Stimulated activated CD8-positive, alpha-beta memory T cell treated with anti-CD3 and anti-CD28 coated beads, Interleukin-4, amount 100 ng/mL, for 4 hours (primary cell): ENCODE measurements at places on chromosomes 4 and X.

DNA sequence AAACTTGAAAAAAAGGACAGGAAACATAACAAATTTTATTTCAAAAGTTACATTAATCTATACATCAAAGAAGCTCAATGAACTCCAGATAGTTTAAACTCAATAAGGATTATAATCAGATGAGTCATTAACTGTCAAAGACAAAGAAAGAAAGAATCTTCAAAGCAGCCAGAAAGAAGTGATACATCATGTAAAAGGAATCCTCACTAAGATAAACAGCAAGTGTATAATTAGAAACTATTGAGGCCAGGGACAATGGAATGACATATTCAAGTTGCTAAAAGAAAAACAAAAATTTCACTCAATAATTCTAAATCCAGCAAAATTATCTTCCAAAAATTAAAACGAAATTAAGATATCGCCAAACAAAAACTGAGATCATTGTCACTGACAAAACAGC lies 161.6 kb upstream of the NWD2 start:
- no peak for DNase-seq

GRCh38 chr4:6470502-6471306 lies 1.7 kb downstream of the PPP2R2C start:
- DNase-seq: no peak

DNA sequence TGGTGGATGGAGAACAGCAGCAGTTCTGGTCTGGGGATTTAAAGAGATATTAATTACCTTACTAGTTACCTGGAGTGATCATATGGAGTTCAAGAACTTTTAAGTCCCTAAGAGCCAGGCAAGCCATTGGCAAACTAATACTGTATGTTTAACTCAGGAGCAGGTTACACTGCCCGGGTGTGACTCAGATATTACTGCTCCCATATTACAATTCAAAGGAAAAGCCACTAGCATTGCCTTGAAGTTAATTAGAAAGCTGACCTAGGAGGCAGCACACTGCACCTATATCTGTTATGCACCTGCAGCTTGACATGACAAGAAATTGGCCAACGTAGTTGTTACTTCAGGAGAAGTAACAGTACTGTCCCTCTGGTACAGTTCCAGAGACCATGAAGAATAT lies 47.2 kb downstream of the GRK4 start:
- DNase-seq: no peak

- DNase-seq: no peak
Observed at GRCh38 chrX:74911494-74911893, 13.8 kb downstream of the NEXMIF start.

GRCh38 chr4:8218371-8219031 lies 19.4 kb downstream of the SH3TC1 start:
- DNase-seq: no peak

- no peak for DNase-seq
Observed at GRCh38 chr4:106818764-106819163, 217.3 kb downstream of the DKK2 start.

GRCh38 chrX:44223150-44223549 lies 120.3 kb downstream of the EFHC2 start:
- DNase-seq: no peak

- no peak for DNase-seq
Observed at GRCh38 chrX:1164322-1165288, 47.8 kb downstream of the CRLF2 start.

GRCh38 chrX:49263631-49264030 lies 879 bp downstream of the FOXP3 start:
- no peak for DNase-seq

- no peak for DNase-seq
Observed at GRCh38 chrX:123835661-123836371, 24.0 kb upstream of the XIAP start.

- no peak for DNase-seq
Observed at GRCh38 chr4:61320154-61320553, 120.0 kb downstream of the ADGRL3 start.

DNA sequence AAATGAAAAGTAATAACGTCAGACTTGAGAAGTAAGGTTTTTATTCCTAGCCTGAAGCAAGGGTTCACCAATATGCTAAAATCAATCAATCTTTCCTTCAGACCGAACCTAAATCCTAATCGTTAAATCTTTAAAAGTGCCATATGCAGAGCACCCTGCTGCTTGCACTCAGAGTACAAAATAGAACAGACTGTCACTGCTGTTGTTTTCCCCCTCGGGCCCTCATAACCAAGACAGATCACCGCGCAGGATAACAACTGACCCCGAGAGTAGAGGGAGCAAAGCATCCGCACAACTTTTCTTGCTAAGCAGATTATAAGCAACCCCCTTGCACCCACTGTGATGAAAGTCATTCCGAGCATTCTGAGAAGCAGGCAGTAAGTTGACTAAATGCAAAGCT lies 550.9 kb upstream of the NDST4 start:
- DNase-seq: no peak

DNA sequence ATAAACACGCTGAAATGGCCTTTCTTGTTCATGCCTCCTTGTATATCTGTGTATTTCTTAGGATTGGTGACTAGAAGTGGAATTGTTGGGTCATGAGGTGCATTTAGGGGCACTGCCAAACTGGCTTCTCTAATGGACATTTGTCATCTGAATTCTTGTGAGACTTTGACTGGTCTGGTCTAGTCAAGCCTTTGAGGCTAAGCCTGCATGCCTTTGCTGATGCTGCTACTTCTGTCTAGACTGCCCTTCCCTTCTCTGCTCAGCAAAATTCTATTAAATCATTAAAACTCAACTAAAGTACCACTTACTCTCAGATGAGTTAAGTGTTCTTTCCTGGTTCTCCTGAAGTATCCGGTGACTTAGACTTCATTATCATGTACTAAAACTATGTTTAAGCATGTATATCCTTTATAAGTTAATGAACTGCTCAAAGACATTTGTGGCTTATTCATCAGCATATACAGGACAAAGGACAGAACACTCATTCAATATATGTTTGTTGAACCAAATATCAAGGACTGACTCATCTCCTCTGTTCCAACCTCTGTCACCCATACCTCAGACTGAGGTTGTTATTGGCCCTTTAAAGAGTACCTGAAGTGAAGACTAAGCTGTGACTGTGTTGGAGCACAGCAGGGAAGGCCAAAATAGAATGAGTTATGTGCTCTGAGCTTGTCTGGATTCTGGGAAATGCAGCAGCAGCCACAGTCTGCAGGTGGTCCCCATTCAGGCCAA lies 9.0 kb downstream of the TCEAL1 start:
- no peak for DNase-seq

- no peak for DNase-seq
Observed at GRCh38 chr4:185623444-185624258, 88.3 kb upstream of the PDLIM3 start.

- DNase-seq: no peak
Observed at GRCh38 chr4:145012841-145013240, 85.2 kb downstream of the ANAPC10 start.

GRCh38 chr4:14022456-14022855 lies 394.9 kb upstream of the BOD1L1 start:
- no peak for DNase-seq

DNA sequence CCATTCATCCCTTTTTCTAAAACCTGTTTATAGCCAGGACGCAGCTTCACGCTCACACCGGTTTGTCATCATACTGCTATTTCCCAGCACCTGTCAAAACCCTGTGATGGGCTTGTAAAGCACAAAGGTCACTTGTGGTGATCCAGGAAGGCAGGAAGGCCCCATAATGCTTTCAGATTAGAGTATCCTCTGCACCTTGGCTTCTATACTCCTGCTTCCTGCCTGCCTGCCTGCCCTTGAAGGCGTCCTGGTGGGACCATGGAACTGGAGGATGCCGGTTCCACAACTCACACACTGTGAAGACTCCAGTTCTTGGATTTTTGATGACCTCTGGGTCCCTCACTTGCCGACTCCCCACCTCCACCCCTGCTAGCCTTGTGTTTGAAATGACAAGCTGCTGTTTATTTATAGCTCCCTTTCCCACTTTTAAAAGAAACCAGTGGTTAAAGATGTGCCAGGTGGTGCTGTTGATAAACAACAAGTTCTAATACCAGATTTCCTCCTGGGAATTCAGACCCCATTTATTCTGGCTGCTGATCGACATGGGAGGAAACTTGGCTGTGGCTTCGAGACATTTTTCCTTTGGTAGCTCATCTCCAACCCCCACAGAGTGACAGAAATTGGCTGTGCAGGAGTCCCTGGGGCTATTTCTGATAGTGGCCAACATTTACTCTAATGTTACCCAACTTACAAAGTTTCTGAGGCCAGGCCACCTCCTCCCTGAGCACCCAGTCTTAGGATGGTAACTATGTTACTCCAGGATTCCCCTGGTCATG lies 211.5 kb downstream of the KDR start:
- DNase-seq: no peak

GRCh38 chr4:43357252-43357974 lies 464.9 kb downstream of the GRXCR1 start:
- DNase-seq: no peak

DNA sequence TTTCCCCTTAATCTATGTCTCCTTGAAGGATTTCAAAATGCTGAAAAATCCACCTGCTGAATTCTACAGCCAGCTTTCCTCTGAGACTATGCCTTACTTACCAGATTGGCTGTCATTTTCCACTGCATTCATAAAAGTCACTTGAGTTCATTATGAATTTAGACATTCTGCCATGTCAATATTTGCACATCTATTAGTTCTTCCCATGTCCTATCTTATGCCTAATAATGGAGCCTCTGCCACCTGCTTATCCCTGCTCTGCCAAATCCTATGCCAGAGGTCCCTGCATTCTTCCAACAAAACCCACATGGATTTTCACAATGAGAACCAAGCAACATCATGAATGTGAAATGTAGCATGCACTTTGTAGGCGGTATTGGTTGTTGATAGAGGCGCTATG lies 42.6 kb downstream of the GASK1B start:
- no peak for DNase-seq

- DNase-seq: no peak
Observed at GRCh38 chr4:74665346-74665745, 129.0 kb downstream of the BTC start.

GRCh38 chr4:67687636-67688035 lies 13.3 kb downstream of the UBA6 start:
- no peak for DNase-seq

DNA sequence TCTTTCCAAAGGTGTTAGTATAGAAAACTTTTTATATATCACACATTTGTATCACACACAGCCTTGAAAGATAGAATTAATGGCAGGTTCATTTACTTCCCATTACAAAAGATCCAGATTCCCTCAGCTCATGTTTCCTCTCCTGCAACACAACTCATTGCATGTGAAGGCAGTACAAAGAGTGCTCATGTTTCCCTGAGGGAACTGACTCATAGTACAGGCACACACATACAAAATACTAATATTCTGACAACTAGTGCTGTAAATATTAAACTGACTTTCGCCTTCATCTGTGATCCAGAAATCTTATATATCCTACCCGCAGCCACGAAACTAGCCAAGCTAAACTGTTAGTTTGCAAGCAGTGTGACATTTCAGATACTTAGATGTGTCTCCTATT lies 819.8 kb upstream of the PCDH7 start:
- DNase-seq: no peak

DNA sequence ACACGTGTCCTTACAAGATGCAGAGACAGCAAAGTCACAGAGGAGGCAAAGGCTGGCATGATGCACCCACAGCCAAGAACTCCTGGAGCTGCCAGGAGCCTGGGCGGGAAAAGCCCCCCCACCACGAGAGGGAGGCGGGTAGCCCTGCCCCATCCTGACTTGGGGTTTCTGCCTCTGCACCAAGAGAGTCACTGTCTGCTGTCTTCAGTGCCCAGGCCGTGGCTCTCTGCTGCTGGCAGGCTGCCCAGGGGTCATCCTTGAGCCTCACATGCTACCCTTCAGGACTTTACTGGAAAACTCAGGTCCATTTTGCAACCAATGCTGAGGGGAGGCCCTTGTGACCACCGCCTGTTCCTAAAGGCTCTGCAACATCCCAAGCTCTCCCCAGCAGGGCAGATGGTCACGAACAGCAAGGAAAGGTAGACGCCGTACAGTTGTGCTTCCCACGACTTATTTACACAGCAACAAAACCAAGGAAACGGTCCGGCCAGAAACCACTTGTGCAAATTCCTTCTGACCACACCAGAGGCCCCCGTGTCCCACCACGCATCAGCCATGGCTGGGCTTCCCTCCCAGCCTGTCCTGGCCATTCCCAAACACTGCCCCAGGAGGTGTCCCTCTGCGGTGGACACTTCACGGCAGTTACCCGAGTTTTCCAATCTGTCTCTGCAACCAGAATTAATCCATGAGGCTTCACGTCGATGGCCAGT lies 56.9 kb downstream of the ACOX3 start:
- DNase-seq: no peak

- no peak for DNase-seq
Observed at GRCh38 chr4:184801781-184802696, 23.7 kb downstream of the ACSL1 start.

DNA sequence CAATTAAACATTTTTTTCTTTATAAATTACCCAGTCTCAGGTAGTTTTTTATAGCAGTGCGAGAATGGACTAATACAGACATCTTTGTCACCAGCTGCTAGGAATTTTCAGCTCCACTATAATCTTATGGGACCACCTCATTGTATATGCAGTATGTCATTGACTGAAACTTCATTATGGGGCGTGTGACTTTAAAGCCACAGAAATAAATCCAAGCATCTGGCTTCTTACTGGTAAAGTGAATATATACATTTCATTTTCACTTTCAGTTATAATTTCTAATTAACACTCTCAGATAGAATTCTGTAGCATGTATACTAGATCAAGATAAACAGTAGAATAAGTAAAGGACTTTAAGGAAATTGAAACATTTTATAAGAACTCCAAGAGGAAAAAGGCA lies 21.9 kb downstream of the IL15 start:
- no peak for DNase-seq

DNA sequence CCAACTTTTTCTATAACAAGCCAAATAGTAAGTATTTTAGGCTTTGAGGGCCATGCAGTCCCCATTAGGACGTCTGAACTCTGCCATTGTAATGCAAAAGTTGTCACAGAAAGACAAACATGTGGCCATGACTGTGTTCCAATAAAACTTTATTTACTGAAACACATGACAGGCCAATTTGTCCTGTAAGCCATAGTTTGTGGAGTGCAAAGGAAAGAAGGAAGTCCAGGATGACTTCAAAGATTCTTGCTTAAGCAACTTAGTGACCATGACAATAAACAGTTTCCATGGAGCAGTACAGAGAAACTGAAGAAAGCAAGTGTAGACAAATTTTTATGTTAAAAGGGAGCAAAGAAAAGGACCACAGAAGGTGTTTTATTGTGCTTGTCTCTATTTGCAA lies 35.0 kb upstream of the MYOZ2 start:
- DNase-seq: no peak

- DNase-seq: no peak
Observed at GRCh38 chrX:45372151-45372550, 171.5 kb upstream of the DIPK2B start.
